GM19239 (cell line): ENCODE measurements at places on chromosomes 5 and 9.

DNA sequence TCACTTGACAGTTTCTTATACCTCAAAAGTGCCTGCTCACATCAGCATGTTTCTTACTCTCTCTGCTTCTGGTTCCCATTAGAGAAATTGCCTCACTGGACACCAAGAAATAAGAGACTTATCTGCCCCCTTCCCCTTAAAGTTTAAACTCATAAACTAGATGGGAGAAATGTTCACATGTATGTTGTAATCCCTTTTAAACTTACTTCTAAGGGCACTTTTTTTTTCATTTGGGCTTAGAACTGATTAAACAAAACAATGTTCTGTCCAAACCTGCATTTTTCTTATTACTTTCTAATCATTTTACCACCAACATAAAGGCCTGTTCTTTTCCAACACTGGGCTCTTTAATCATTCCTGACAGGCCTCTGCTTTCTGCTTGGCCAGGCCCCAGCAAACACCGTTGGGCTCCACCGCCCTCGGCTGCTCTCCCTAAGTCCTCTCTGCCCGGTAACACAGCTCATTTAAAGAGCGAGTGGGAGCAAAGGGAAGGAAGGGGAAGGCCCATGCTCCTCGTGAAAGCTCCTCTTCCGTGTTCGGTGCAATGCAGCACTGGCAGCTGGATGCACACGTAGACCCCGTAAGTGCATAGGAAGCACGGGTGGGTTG is 53.4 kb downstream of the ROR2 start:
- no peak for DNase-seq

DNA sequence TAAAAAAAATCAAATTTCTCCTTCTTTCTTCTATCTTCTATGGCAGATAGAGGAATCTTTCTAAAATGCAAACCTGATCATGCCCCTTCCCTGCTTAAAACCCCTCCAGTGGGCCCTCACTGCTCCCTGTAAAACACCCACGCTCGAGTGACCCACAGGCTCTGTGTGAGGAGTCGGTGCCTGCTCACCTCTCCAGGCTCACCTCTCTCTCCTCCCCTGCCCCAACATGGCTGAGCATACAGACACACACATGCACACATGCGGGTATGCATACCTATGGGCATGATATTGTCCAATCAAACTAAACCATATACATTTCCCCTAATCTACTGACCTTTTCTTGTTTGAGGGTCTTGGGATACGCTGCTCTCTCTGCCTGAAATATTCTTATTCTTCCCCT is 40.8 kb upstream of the COL15A1 start:
- no peak for DNase-seq

GRCh38 chr5:14838396-14839319 is 32.9 kb downstream of the ANKH start:
- no peak for DNase-seq

DNA sequence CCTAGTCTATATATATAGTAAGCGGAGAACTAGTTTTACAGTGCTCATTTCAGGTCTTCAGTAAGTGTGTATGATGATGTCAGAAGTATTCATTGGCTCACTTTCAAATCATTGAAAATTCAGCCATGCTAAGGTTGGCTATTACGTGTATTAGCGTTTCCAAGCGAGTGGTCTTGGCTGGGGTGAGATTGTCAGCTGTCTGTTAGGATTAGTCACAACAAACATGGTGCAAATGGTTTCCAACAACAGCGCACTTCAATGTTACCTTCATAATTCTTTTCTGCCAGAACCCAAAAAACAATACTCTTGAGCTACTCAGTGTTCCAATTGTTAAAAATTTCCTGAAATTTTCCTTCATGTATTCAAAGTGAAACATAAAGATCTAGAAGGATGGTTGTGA is 283.0 kb downstream of the AOPEP start:
- no peak for DNase-seq

DNA sequence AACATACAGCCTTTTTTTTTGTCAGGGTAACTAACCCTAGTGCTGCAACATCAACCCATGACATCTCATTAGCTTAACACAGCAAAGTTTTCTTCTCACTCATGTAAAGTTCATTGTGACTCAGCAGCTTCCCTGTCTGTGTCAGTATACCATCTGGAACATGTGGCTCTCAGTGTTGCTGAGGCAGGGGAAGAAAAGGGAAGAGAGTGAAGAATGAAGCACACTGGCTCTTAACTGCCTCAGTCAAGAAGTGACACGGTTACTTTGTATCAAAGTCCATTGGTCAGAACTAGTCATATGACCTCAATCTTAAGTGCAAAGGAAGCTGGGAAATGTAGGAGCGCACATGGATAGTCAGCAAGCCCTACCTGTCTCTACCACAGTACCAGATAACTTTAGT is 185.0 kb upstream of the ELL2 start:
- DNase-seq: no peak

DNA sequence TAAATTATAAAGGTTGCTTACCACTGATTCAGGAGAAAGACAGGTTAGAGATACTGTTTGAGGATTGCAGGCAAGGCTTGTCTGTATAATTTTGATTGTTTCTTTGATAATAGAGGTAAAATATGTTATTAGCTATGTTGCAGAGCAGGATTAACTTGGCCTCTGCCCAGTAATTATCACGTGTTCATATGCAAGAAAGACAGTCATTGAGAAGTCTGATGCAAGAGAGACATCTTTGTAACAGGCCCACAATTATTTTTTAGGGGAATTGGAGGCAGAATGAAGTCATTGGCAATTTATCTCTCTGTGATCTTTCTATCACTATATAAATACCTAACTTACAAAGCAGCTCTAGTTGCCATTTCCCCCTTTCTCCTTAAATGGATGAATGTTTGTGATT is 46.0 kb downstream of the SLC44A1 start:
- DNase-seq: no peak

DNA sequence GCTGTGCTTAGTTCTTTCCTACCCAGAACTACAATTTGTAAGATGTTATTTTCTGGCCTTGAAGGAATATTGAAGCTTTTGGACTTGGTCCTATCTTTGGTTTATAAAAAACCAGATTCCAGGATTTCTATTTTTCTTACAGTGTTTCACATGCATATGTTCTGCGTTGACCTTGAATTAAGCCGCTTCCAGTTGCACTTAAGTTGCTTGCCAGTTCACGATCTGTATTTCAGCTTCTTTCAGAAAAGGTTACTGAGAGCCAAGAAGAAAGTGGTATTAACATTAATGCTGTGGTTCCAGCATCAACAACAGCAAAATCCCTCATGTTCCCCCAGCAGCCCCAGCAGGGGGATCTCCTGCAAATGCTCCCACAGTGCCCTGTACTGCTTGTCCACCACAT is 156.4 kb upstream of the ADAMTS16 start:
- no peak for DNase-seq

GRCh38 chr5:168165221-168165914 is 126.1 kb upstream of the WWC1 start:
- DNase-seq: no peak

DNA sequence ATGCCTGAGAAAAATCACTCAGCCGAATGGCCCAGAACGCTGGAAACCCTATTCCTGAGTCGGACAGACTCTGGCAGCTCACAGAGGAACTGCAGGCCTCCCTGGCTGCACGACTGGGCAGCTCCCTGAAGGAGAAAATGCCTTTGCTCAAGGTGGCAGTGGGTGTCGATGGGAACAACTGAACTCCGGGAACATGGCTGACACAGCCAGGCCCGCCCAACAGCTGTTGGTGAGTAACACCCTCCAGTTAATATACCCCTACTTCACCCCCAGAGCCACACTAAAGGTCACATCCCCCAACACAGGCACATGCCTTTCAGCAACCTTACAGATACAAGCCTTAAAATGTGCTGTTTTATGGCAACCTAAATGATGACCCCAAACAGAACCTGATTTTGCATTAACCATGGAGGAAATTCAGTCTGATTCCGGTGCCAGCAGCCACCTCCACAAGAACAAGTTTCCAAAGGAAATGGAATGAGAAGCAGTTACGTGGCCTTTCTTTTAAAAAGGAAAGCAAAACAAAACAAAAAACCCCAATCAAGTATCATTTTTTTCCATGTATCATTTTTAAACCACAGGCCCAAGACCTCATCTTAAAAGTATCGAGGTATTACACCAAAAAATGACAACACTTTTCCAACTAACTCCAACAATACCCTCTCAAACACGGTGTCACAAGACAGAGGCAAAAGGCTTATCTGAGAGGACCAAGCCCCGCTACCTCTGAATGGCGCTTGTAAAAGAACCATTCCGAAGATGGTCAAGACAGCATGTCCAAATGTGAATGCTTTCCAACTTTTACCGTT is 3.1 kb downstream of the KLF9 start:
- no peak for DNase-seq

GRCh38 chr9:106051545-106051944 is 357.2 kb downstream of the TMEM38B start:
- no peak for DNase-seq

DNA sequence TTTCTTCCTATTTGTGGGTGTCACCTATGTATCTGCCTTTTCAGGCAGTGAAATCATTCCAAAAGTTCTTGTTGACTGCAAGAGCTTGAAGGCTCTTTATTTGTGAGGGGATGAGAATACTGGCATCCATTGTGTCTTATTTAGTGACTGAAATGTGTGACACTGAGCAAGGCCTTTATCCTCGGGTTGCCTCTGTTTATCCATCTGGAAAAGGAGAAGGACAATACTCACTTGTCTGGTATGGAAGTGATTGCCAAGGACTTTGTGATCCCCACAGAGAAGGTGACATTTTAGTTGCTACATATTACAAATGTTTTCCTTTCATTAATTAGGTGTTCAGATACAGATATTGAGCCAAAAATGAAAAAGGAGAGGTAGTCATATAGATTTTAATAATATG is 80.2 kb downstream of the ARRDC3 start:
- DNase-seq: no peak

- DNase-seq: no peak
These were observed 77.5 kb downstream of the ZSWIM6 start for GRCh38 chr5:61409568-61409967.

DNA sequence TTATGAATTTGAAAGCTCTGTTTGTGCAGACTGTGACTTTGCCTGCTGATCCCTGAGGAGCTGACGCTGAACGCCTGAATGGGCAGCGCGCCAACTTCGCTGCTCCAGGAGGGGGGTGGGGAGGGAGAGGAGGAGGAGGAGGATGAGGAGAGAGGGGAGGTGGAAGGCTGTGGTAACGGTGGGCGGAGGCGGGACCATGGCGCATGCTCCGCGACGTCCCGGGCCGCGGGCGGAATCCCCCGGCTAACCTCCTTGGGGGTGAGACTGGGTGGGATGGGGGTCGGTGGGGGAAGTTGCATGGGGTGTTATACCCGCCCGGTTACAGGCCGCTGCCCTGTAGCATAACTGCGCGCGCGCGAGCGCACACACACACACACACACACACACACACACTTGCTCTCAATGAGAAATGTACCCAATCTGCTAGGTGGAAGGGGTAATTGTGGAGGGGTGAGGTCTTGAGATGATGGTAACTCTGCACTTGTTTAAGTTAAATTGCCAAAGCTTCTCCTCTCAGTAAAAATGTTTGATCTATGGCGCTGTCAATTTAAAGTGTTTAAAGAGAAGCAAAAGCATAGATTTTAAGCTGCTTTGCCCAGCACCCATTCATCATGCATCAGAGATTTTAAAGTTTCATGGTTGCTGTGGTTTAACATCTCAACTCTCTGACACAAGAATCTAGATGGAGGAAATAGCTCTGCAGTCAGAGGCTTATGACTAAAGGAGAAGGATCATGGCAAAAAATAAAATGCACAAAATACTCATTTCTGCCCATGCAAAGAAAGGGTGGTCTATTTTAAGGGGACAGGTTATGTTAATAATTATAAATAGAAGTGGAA is 76.6 kb upstream of the TBCA start:
- DNase-seq: no peak

- peak; percentile 36 for DNase-seq
These were observed 511 bp downstream of the CYSTM1 start for GRCh38 chr5:140175367-140176030.

- DNase-seq: no peak
These were observed 346 bp downstream of the ATOX1 start for GRCh38 chr5:151758141-151758429.

GRCh38 chr5:109309326-109310063 is 100.3 kb downstream of the PJA2 start:
- DNase-seq: no peak

GRCh38 chr9:109969573-109970237 is 189.7 kb downstream of the PALM2AKAP2 start:
- no peak for DNase-seq

DNA sequence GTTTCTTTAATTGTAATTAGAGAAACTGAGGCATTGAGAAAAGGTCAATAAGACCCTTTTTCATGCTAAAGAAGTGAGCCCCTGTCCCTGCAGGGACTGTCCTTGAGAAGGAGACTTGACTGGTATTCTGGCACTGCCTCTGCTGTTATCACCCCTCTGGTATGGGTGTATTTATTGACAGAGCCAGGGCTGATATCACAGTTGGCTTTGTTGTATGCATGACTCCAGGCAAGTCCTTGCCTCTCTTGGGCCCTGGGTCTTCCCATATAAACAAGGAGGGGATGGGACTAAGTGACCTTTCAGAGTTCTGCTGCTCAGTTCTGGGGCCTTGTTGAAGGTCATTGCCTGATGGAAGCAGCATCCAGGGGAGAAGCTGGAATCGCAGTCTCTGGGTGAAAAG is 71.8 kb upstream of the PPARGC1B start:
- no peak for DNase-seq

DNA sequence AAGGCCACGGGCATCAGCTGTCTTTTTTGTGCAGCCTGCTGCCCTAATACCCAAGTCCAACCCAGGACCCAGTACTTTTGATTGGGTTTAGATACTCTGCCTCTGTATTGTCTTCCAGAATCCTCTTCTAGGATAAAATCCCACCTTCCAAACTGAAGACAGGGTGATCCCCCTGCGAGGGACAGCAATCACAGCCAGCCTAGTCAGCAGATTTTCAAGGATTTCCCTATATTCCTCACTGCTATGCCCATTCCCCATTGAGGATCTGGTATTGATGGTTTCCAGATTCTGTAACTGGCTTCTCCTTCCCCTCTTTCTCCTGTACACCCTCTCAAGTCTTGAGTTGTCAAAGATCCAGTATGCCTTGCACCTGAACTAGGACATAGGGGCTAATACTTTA is 389.4 kb downstream of the TRIM36 start:
- DNase-seq: no peak

- DNase-seq: no peak
These were observed 133.3 kb upstream of the HAND1 start for GRCh38 chr5:154611341-154611767.

DNA sequence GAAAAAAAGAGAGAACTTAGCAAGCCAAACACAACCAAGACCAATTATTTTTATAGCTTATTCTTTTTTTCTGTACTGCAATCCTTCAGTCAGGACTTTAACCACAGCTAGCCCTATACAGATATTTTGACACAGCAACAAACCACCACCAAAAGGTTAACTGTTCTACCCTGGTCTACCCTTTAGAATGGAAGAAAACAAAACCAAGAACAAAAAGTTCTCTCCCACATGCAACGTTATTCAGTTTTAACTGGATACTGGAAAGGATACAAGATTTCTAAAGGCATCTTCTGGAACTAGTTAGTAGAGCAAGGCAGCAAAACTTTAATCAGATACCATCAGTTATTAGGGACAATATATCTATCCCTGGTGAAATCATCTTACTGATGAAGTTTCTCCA is 32.6 kb downstream of the ECPAS start:
- DNase-seq: no peak
